ENCODE measurements at places on chromosomes 13 and 19. TPM values are rescaled to one million over a fixed set of nuclear protein-coding genes. Genes with fewer than 3 reads are reported as not detected.

The SIGLEC11 gene
- total RNA-seq: not detected

The FIZ1 gene
- 2.4 TPM for total RNA-seq

The C19orf18 gene
- total RNA-seq: not detected

The ELSPBP1 gene
- not detected for total RNA-seq

The ANKLE1 gene
- 0.16 TPM for total RNA-seq

The FAAP24 gene
- 3.3 TPM for total RNA-seq

The PRRG2 gene
- not detected for total RNA-seq

The PODNL1 gene
- total RNA-seq: not detected

The PDCD2L gene
- 19.9 TPM for total RNA-seq

The ZNF835 gene
- total RNA-seq: not detected

The KLK4 gene
- total RNA-seq: not detected

The BORA gene
- 16.1 TPM for total RNA-seq

The GIPR gene
- total RNA-seq: 2.1 TPM

The ZNF565 gene
- total RNA-seq: 2.4 TPM

The ZNF724 gene
- total RNA-seq: 6.0 TPM

The KCTD4 gene
- 0.08 TPM for total RNA-seq

The ERICH6B gene
- total RNA-seq: not detected

All from SJSA1 (cell line).